ENCODE measurements at places on chromosomes 2 and 18.

- no peak for DNase-seq
Measured at GRCh38 chr18:61898640-61899101, 5.9 kb upstream of the RNF152 start.

DNA sequence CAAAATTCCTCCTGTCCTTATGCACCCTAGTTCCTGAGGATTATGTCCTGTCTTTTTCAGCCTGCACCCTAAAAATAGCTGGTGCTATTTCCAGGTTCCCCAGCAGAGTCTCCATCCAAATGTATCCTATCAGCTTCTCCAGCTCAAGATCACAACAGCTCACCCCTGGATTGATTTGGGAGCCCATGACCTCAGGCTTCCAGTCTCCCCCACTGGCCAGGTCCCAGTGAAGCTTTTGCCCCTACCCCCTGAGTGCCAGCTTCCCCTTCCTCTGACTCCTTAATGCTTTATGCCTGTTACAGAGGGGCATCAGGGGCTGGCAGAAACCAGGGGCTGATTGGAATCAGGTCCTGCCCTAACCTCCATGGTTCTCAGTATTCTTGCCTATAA lies 76.9 kb upstream of the DAPL1 start:
- no peak for DNase-seq

DNA sequence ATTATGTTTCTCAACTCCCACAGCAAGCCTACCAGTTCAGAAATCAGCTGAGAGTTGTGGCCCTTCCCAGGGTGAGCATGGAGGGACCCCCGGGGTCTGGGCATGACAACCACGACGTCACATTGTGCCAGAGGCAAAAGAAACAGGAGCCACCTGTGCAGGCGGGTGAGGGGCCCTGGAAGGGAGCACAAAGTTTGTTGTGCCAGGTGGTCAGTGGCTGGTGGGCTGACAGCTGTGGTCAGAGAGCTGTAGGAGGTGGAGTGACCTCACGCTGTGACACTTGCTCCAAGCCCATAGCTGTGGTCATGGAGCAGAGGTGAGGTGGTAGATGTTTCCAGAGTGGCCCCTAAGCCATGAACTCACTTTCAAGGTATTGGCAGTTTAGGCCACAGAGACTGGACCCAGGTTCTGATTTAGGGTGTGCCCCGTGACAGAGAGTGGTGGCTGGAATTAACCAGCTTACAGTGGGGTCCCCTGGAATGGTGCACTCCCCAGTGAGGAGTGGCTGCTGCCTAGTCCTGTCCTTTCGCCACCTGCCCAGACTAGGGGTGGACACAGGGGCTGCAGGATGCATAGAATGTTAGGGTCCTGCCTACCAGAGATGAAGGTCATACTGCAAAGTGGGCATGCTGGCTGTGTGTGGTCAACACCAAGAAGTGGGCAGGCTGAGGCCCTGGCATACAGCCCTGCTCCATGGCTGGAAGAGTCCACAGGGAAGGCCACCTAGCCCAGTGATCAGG lies 136.4 kb downstream of the GLI2 start:
- no peak for DNase-seq

DNA sequence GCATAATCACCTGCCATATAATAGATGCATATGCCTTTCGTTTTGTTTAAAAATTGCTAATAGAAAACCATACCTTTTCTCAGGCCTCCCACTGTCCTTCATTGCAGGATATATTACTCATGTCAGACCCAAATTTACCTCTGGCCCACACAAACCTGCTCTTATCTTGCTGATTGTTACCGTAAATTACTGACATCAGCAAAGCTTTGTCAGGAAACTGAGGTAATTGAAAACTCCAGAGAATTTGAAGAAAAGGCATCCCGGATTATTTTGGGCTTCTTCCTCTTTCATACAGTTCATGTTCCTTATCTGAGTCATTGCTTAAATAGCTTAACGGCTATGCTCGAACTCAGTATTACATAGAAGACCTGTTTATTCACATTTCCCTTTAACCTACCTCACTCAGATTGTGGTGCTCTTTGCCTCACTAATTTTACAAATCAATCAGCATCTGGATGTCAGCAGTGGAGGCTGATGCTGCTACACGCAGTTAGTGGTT lies 145.7 kb downstream of the ZEB2 start:
- DNase-seq, result no peak

- no peak for DNase-seq
Measured at GRCh38 chr18:37481072-37481471, 84.5 kb downstream of the CELF4 start.
